Left colon (tissue), 2 donors: ENCODE measurements at places on chromosomes 1 and 21.

- no peak for DNase-seq
Measured at GRCh38 chr1:58983162-58983561, 199.3 kb upstream of the JUN start.

DNA sequence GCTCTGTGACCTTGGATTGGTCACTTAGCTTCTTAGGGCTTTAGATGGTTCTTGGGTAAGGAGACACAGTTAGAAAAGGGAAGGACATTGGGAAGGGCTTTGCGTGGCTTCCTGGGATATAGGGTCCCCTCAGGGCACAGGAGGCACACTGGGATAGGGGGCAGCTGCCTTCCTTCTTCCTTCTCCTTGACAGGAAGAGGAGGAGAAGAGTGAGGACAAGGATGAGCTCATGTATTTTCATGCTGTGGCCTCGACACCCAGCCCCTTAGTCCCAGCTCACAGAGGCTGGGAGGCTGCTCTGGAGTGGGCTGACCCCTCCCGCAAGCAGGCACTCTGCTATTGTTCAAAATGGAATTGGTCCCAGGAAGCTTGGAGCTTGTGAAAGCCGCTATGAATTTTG is 45.7 kb upstream of the POU3F1 start:
- DNase-seq, result no peak

- DNase-seq, result peak; percentile 76
Measured at GRCh38 chr1:17494114-17494729, 45.3 kb upstream of the ARHGEF10L start.

GRCh38 chr1:111826278-111826677 is 70.6 kb downstream of the DDX20 start:
- no peak for DNase-seq

DNA sequence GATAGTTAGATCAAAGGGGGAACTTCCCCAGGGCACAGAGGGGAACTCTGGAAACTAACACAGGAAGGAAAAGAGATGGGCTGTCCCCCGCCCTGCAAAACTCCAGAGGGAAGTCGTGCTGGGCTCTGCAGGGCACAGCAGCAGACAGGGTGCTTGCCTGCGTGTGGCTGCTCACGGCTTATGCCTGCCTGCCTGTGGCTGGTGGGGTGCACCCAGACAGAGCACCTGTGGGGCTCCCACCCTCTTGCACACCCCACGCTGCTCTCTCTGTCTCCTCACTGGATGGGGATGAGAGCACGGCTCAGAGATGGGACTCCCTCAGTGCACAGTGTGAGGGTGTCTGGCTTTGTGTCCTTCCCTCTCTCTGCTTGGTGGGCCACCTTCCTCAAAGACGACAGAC is 13.5 kb upstream of the ETV3L start:
- peak; percentile 17 for DNase-seq
